DMS79 treated with DMSO at 0.1 percent for 48 hours (cell line): ENCODE measurements at places on chromosomes 16 and 17.
A peak's percentile ranks its signal among the peaks of the same experiment; 100 is the strongest.

GRCh38 chr16:30491744-30492308, 19.3 kb downstream of the ITGAL start:
- DNase-seq, result no peak

DNA sequence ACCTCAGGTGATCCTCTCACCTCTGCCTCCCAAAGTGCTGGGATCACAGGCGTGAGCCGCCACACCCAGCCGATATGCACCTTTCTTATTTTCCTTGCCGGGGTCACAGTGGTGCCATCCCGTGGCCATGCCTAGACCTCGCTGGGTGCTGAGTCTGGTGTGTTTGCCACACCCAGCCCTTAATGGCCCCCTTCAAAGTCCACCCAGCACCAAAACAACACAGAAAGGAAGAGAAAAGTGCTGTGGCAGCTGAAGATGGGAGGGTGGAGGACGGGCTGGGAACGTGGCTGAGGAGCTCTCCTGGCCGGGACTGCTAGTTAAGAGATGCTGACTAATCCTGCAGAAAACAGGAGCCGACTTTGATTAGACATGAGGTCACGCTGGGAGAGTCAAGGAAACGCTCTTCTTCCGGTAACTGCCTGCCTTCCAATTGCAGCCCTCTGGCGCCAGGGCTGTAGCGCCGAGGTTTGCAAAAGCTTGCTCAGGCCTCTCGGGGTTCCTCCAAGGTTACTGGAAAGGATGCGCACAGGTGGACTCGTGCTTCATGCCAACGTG, 10.9 kb downstream of the SLC43A2 start:
- no peak for DNase-seq

DNA sequence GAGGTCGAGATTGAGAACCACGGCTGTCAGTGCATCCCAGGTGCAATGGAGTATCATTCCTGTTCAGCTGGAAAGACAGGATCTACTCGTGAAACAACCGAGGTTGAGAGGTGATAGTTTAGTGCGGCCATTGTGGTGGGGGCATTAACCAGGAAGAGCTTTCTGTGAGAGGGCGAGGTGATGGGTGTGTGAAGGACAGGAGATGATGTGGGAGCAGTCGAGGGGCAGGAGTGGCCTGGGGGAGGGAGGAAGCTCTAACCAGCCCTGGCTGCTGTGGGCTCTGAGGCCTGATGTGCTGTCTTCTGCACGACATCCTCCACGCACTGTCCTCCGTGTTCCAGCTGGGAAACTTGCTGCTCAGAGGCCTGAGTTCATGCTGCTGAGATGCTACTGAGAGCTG, 22.0 kb downstream of the GOSR2 start:
- DNase-seq, result no peak

DNA sequence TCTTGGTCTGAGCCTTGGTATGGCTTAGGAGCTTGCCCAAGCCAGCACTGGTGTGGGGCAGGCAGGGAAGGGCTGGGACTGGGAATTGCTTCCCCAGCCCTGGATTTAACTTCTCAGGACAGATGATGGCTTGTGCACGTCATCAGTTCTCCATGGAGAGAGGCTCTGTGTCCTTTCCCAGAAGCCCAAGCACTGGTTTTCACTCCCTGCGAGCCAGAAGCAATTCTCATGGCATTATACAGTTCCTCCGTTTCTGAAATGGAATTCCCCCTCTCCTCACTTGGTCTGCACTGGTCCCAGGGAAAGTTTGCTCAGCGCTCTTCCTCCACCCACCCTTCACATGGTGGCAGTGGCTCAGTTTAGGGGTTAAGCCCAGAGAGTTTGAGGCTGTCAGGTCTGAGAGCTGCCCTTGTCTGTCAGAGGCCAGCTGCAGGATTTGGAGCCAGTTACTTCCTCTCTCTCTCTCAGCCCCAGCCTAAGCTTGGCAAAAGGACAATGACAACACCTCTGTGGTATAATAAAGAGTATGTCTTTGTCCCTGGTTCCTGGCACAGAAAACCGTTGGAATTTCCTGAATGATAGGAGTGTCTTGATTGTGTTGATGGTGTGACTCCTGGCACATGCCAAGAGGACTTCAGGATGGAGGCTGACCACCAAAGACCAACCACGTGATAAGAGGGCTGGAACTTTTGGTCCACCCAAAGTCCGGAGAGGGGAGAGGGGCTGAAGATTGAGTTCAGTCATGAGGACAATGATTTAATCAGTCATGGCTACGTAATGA, 219.6 kb upstream of the TNRC6C start:
- no peak for DNase-seq

DNA sequence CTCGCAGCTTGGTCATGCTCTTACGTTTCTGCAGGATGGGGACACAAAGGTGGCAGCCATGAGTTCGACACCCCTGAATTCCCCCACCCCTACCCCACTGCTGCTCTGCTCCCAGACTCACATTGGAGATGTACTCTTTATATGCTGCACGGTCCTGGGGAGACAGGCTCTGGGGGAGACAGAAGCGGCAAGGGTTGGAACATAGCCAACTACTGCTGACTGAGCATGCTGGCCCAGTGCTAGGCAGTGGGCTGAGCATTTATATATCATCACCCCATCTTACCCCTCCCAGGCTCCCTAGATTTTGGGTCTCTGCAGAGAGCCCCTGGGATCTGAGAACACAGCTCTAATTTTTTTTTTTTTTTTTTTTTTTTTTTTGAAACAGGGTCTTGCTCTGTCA, 8.1 kb upstream of the ATXN7L3 start:
- DNase-seq, result no peak

DNA sequence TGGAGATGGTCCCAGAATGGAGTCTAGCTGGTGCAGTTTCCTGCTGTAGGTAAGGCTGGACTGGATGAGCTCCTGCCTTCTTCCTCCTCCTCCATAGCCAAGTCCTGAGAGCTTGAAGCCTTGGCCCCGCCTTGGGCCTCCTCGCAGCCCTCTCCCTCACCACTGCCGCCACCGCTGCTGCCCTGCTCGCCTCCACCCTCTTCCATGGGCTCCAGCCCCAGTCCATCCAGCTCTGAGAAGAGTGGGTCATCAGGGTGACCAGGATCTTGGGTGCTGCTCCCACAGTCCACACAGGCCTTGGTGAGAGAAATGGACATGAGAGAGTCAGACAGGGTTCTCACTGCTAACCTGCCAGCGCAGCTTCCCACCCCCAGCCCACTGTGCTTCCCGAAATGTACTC, 11.2 kb downstream of the PER1 start:
- DNase-seq, result no peak

DNA sequence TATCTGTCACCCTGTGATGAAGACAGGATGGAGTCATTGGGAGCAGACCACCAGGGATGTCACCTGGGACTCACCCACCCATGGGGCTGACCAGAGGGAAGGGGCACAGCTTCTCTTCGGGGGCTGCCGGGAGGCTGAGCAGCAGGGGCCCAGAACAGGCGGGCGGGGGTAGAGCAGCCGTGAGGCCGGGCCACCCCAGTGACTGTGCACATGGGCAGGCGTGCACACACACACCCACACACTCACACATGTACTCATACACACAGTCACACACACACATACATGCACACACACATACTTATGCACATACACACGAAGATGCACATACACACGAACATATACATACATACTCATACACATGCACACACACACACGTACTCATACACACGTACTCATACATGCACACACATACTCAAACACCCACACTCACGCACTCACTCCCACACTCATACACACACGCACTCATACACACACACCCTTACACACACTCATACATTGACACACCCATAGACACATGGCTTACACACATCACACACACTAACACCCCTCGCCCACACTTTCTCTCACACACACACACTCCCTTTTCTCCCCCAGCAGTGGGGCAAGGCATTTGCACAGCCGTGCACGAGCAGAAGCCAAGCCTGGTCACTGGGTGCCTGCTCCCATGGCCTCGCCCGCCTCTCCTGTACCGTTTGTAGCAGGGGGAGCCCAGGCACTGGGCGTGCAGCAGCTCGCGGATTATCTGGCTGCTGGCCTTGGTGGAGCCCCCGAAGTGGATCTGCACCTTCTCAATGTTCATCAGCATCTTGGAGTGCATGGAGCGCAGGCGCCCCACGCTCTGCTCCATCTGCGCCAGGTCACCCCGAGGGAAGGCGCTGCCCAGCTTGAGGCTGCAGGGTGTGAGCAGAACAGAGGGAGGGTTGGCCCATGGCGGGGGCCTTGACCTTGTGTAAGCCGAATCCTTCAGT, 12.4 kb downstream of the UBALD2 start:
- no peak for DNase-seq

GRCh38 chr17:65022751-65023700, 33.5 kb downstream of the GNA13 start:
- DNase-seq, result peak; percentile 68

GRCh38 chr17:75088465-75089417, 987 bp downstream of the SLC16A5 start:
- DNase-seq, result no peak

GRCh38 chr16:89748921-89749320, 27.6 kb downstream of the ZNF276 start:
- DNase-seq, result no peak

- DNase-seq, result no peak
Measured at GRCh38 chr17:48747445-48748363, 19.2 kb upstream of the HOXB13 start.

- DNase-seq, result no peak
Measured at GRCh38 chr17:9386401-9386800, 189.2 kb downstream of the STX8 start.

GRCh38 chr16:64346080-64346479, 775.8 kb downstream of the CDH11 start:
- no peak for DNase-seq
